ENCODE measurements at places on chromosomes 2 and 18. TPM values are rescaled to one million over a fixed set of nuclear protein-coding genes. Genes with fewer than 3 reads are reported as not detected.

- no peaks in the 10 kb centered on the region for H3K36me3 ChIP-seq
- H3K4me1 ChIP-seq: no peaks in the 10 kb centered on the region
- no peak overlapping the region for H3K27ac ChIP-seq
- H3K4me3 ChIP-seq: no peak overlapping the region
- no peak for DNase-seq
Measured at GRCh38 chr2:30192314-30192713, 39.0 kb upstream of the LBH start.

- no peak overlapping the region for H3K4me3 ChIP-seq
- H3K4me1 ChIP-seq: no peaks in the 10 kb centered on the region
- no peak overlapping the region for H3K27ac ChIP-seq
- DNase-seq: no peak
- no peaks in the 10 kb centered on the region for H3K36me3 ChIP-seq
Measured at GRCh38 chr18:51943281-51943680, 396.7 kb upstream of the DCC start.

DNA sequence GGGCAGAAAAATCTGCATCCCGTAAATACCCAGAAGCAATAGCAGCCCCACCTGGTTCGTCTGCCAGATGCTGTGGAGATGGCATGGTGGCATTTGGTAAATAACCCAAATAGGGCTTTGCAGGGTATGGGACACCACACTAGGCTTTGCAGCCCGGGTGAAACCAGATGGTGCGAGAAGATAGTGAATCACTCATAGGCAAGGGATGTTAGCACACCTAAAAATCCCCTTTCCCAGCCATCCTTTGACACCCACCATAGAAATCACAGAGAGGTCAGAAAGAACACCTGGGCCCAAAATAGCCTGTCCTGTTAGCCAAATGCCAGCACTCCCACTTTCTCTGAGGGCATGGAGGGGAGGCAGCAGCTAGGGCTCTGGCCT lies 47.6 kb downstream of the BCL11A start:
- no peak overlapping the region for H3K4me3 ChIP-seq
- no peaks in the 10 kb centered on the region for H3K4me1 ChIP-seq
- no peak overlapping the region for H3K27ac ChIP-seq
- no peaks in the 10 kb centered on the region for H3K36me3 ChIP-seq
- no peaks in the 10 kb centered on the region for H3K27me3 ChIP-seq

DNA sequence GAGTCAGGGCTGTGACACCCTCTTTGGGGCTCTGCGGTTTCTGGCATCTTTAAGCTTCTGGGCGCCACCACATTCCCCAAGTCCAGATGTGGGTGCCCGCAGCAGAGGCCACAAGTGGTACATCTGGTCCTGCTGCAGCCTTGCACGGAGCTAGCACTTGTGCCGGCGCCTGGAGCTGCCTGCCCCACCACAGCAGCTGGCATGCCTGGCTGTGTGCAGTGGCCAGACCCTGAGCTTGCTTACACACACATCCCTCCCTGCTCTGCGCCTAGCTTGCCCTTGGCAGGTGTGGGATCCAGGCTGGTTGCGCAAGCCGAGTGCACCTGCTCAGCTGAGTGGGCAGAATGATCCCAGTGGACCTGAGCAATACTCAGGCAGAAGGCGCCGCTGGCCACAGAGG lies 27.3 kb downstream of the SLC4A10 start:
- H3K4me3 ChIP-seq: no peak overlapping the region
- no peaks in the 10 kb centered on the region for H3K27me3 ChIP-seq
- no peak overlapping the region for H3K27ac ChIP-seq
- no peaks in the 10 kb centered on the region for H3K36me3 ChIP-seq
- DNase-seq: no peak

GRCh38 chr2:230942920-230943896 lies 18.2 kb upstream of the GPR55 start:
- DNase-seq: no peak
- no peak overlapping the region for H3K27ac ChIP-seq
- H3K4me1 ChIP-seq: no peaks in the 10 kb centered on the region

GRCh38 chr2:223083402-223084070 lies 31.5 kb downstream of the KCNE4 start:
- H3K4me3 ChIP-seq: no peak overlapping the region
- H3K27me3 ChIP-seq: no peaks in the 10 kb centered on the region

- no peaks in the 10 kb centered on the region for H3K36me3 ChIP-seq
- no peaks in the 10 kb centered on the region for H3K27me3 ChIP-seq
- H3K4me1 ChIP-seq: peaks cover 9% of the 10 kb centered on the region
- no peak overlapping the region for H3K27ac ChIP-seq
Measured at GRCh38 chr2:30984148-30984547, 154.1 kb downstream of the GALNT14 start.

Gene RBM43
- total RNA-seq: 13.6 TPM

Gene HOXD4
- total RNA-seq: 27.8 TPM

Gene POTEC
- total RNA-seq: not detected

All from kidney (tissue), 22 donors.